HTR-8/SVneo (cell line): ENCODE measurements at places on chromosomes 11 and 22.

DNA sequence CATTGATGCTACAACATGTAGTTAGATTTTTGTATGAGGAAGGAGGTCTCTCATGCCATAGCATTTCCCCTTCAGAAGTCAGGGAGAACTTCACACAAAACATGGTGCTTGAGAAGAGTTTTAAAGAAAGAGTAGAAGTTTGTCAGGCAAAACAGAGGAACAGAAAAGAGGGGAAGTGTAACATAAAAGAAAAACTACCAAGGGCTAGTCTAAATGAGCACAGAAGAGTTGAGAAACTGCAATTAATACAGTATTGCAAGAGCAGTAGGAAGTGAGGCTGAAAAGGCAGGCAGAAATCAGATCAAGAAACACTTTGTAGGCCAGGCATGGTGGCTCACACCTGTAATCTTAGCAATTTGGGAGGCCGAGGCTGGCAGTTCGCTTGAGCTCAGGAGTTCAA is 61.0 kb downstream of the FAM168A start:
- no peak for DNase-seq

GRCh38 chr11:59802639-59803176 is 7.9 kb downstream of the MRPL16 start:
- peak; percentile 37 for DNase-seq

- DNase-seq = no peak
These were observed 213.5 kb upstream of the NAV2 start for GRCh38 chr11:19499026-19499669.

- DNase-seq = no peak
These were observed 29.4 kb upstream of the GRIK4 start for GRCh38 chr11:120482149-120482548.

GRCh38 chr11:11533751-11534150 is 88.1 kb downstream of the GALNT18 start:
- no peak for DNase-seq

DNA sequence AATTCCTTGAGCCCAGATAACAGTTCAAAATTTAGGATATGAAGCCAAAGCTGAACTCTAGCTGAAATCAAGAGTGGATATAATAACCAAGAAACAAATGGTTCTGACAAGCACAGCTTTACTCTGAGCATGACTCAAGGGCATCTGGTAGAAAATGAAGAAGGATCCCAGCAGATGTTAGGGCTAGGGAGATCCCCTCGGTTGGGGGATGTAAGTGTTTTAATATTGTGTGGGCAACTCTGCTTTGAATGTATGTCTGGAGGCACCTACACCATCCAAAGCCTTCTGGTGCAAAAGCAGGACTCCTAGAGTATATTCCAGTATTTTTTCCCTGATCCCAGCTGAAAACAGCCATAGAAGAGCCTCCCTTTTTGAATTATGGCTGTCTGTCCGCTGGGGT is 61.7 kb downstream of the FLI1 start:
- DNase-seq = no peak

DNA sequence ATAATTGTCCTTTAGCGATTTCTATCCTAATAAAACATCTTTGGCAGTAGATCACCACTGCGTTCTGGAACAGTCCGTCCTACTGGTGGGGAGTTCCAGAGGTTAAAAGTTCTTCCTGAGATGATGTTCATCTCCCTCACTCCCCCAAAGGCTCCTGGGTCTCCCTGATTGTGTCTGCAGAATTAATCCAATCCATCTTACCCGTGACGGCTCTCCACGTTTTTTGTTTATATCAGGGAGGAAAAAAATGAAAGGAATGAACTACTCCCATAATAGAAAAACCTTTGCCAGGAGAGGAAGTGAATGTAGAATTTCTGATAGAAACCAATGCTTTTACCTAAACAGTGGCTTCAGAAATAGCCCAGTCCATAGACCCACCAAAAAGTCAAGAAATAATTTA is 81.6 kb downstream of the LARGE1 start:
- no peak for DNase-seq

DNA sequence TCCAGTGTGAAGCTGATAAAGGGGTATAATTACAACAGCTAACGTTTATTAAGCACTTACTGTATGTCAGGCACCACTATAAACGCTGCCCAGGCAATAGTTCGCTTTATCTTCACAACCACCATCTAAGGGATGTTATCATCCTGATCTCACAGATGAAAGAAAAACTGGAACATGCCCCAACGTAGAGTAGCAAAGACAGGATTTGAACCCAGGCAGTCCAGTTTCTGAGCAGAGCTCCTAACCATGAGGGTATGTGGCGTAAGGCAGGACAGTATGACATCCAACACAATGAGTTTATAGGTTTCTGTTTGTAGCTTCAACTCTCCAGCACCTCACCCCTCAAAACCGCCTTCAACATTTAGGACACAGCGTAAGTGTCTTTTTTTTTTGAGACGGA is 59.5 kb downstream of the AHNAK start:
- DNase-seq = no peak

- DNase-seq = no peak
These were observed 23.1 kb upstream of the CD82 start for GRCh38 chr11:44542372-44542771.
